ENCODE measurements at places on chromosomes 11 and 22.

GRCh38 chr11:128696941-128697340, 3.1 kb downstream of the FLI1 start:
- DNase-seq: no peak

DNA sequence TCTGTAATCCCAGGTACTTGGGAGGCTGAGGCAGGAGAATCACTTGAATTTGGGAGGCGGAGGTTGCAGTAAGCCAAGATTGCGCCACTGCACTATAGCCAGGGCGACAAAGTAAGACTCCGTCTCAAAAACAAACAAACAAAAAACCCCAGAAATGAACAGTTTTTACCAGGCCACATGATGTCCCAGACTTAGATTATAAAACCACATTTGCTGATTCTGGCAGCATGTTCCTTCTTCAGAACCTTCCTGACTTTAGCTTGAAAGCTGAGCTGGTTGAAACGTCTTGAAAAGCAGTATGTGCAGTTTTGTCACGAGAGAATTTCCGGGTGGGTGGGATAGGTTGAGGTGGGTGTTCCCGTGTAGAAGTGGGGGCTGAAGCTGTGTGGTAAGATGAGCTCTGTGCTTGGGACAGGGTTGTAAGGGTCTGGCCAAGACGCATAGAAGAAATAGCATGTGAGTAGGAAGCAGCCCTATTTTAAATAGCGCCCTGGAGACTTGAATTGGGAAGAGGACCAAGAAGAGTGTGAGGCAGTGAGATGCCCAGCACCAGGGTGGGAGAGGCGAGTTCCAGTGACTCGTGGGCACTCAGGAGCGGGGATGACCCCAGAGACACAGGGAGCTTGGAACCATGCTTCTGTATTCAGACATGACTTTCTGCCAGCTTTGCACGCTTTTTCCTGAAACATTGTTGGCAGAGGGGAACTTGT, 7.6 kb downstream of the AP2A2 start:
- DNase-seq: no peak

- DNase-seq: peak; percentile 60
These were observed 34.1 kb downstream of the NEU3 start for GRCh38 chr11:75022759-75023396.

DNA sequence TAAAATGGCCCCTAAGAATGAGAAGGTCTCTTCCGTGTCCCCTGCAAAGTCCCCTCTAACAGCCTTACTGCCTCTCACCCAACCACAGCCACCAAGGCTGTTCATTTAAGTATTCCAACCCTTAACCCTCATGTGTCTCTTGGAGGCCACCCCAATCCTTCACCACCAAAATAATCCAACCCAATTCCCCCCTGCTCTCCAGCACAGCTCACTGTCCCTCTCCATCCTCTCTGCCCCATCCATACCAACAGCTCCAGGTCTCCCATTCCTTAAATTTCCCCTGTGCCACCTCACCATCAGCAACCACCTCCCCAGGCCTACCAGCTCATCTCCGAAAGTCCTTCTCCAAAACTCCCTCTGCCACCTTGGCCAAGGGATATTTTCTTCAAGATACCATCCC, 1.4 kb downstream of the FAM168A start:
- no peak for DNase-seq

GRCh38 chr22:35316751-35317150, 17.1 kb downstream of the TOM1 start:
- no peak for DNase-seq

GRCh38 chr11:134349109-134349801, 17.5 kb downstream of the GLB1L2 start:
- no peak for DNase-seq

DNA sequence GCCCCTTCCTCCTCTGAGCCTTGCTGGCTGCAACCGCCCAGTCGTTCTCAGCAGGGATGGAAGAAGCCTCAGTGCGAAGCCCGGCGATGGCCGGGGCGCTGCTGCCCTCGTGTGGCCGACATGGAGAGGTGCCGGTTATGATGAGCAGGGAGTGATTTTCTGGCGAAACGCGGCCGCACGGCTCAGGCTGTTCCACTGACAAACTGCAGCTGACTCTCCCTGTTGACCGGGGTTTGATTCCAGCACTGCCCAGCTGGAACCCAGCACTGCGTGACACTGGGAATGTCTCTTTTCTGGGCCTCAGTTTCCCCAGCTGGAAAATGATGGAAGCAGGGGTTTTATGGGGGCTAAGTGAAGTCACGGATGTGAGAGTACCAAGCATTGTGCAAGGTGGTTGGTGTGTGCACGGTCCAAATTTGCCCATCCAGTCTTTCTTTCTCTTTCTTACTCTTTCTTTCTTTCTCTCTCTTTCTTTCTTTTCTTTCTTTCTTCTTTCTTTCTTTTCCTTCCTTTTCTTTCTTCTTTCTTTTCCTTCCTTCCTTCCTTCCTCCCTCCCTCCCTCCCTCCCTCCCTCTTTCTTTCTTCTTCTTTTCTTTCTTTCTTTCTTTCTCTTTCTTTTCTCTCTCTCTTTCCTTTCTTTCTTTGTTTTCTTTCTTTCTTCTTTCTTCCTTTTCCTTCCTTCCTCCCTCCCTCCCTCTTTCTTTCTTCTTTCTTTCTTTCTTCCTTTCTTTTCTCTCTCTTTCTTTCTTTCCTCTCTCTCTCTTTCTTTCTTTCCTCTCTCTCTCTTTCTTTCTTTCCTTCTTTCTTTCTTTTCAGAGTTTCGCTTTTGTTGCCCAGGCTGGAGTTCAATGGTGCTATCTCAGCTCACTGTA, 25.8 kb upstream of the MPPED1 start:
- peak; percentile 32 for DNase-seq

GRCh38 chr11:45142241-45143055, 4.0 kb upstream of the PRDM11 start:
- no peak for DNase-seq

DNA sequence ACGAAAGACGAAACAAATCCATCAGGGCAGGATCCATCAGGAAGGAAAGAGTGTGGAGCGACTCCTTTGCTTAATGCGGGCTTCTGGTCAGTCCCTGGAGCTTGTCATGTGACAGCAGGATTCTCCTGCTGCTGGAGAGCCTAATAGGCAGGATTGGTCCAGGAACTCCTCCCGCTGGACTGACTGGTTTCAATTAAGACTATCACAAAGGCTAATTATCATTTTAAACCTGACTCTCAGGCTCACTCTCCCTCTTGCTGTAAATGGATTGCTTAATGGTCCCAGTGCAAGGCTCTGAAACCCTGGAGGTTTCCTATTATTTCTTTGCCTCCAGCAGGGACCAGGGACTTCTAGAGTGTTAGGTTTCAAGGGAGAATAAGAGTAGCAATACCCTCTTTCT, 493.8 kb downstream of the NTM start:
- DNase-seq: no peak

DNA sequence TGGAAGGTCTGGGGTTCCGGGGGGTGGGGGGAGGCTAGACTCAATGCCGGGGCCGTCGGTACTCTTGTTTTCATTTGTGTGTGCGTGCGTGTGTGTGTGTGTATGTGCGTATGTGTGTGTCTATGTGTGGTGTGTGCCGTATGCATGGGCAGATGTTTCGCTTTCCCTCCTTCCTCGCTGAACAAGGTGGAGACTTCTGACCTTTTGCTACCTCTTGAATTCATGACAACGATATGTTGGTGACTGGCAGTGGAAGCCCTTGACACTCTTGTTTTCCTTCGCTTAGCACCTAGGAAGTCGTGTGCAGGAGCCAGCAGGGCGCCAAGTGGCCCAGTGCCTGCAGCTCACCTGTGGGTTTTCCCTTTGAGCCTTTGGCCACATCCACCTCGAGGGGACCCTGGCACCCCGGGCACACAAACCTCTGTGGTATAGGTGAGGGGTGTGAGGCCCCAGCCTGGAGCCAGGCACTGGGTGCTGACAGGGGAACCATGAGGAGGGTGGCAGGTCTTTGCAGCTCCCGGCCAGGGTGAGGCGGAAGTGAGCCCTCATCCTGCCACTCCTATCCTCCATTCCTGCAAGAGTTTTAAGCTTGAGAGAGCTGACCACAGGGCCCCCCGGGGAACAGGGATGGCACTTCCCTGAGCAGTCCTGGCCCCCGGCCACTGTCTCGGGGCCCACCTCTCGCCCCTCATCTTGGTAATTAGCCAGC, 19.3 kb upstream of the TMEM191C start:
- DNase-seq: no peak

GRCh38 chr11:131675121-131675888, 304.9 kb downstream of the NTM start:
- DNase-seq: no peak

GRCh38 chr22:24302591-24302990, 32.0 kb downstream of the SPECC1L start:
- no peak for DNase-seq

- no peak for DNase-seq
These were observed 18.4 kb upstream of the OR4C5 start for GRCh38 chr11:48384670-48385069.

GRCh38 chr11:14022821-14023220, 60.3 kb downstream of the SPON1 start:
- no peak for DNase-seq

DNA sequence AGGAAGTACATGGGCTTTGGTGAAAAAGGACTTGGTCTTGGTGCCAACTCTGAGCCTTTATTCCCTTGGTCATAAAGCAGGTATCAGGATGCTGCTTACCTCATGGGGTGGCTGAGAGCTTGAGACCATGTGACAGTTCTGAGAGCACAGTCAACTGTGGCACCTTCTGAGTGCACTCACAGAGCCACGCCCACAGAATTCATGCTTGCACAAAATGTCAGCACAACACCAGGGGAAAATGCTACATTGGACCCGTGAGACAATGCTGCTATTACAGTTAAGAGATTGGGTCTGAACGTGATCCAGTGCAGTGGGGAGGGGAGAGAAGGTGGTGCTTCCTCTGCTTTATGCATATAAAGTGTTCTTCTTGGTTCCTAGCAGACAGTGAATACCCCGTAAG, 79.5 kb upstream of the SPON1 start:
- DNase-seq: no peak

DNA sequence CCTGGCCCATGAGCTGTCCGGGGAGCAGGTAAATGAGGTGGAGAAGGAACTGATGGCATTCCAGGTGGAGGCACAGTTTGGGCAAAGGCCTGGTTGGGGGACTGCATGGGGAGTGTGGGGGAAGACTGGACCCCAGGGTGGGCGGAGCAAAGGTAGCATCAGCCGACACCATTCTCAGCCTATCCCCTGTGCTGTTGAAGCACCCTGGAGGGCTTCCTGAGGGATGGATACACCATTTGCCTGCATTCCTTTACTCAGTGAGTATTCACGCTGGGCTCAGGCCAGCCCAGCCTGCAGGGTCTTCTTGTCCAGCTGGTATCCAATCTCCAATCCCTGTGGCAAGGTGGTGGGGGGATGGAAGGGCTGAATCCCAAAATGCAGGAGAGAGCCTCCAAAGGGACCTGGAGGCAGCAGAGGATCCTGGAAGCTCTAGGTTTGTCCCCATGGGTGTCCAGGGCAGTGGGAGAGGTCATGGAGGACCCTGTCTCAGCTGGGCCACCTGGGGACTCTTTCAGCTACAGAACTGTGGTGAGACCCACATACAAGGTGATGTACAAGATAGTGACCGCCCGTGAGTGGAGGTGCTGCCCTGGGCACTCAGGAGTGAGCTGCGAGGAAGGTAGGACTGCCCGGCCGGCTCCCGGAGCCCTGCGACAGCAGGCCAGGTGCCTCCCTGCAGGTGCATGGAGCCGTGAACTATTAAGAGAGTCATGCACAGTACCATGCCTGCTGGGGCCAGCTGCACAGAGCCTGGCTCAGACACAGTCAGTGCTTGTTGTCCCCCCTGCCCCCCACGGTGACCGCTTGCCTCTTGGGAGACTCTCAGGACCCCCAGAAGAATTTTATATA, 9.5 kb downstream of the EMID1 start:
- DNase-seq: no peak

GRCh38 chr11:119785131-119785530, 56.1 kb upstream of the NECTIN1 start:
- DNase-seq: no peak

GRCh38 chr11:114395736-114396135, 4.6 kb downstream of the C11orf71 start:
- peak; percentile 15 for DNase-seq

DNA sequence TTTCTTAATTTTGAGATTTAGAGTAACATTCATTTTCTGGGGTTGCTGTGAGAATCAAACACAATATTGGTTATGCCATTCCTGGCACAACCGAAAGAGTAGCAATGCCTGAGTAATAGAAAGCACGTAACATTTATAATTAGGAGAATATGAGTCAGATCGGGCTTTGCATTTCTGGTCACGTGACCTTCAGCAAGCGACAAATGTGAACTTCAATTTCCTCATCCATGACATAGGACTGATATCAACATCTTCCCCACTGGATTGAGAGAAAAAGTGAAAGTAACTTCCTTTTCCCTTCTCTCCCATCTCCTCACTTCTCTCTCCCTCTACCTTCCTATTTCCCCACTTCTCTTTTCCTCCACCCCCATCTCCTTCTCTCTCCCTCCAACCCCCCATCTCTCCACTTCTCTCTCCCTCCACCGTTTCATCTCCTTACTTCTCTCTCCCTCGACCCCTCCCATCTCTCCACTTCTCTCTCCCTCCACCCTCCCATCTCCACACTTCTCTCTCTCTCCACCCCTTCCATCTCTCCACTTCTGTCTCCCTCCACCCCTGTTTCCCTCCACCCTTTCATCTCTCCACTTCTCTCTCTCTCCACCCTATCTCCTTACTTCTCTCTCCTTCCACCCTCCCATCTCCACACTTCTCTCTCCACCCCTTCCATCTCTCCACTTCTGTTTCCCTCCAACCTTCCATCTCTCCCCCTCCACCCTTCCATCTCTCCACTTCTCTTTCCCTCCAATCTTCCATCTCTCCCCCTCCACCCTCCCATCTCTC, 33.5 kb upstream of the CAT start:
- no peak for DNase-seq

GRCh38 chr11:109425554-109425953, 3.6 kb downstream of the C11orf87 start:
- no peak for DNase-seq

DNA sequence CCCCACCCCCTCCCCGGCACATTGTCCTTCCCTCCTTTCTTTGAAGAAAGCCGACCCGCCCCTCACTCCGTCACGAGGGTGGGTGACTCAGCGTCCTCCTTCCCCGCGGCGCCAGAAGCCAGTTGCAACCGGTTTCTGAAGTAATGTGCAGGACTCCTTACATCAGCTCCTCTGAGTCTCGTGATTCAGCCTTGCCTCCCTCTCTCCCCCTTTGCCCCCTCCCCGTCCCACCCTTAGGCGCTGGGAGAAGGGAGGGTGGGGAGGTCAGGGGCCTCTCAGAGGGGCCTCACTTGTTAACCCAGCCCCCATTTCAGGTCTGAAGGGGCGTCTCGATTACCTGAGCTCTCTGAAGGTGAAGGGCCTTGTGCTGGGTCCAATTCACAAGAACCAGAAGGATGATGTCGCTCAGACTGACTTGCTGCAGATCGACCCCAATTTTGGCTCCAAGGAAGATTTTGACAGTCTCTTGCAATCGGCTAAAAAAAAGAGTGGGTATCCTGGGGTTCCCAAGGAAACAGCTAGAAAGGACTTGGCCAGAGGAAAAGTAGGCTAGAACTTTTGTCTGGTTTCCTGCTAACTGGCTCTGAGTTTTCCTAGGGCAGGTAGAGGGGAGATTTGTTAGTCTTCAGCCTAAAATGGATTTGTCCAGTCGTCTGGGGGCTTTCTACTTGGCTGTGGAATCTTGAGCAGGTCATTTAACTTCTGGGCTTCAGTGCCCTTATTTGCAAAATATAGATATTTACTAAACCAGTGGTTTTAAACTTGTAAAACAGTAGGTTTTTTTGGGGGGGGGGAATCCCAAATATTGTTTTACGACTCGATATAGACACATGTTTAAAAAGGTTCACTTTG, 1.1 kb downstream of the SLC3A2 start:
- DNase-seq: peak; percentile 90

Measured in HCT116 (cell line).